Renal cortex interstitium (tissue), 15 donors: ENCODE measurements at places on chromosomes 3 and 15.

GRCh38 chr15:50145451-50145872, 26.4 kb upstream of the ATP8B4 start:
- DNase-seq, result peak; percentile 57

DNA sequence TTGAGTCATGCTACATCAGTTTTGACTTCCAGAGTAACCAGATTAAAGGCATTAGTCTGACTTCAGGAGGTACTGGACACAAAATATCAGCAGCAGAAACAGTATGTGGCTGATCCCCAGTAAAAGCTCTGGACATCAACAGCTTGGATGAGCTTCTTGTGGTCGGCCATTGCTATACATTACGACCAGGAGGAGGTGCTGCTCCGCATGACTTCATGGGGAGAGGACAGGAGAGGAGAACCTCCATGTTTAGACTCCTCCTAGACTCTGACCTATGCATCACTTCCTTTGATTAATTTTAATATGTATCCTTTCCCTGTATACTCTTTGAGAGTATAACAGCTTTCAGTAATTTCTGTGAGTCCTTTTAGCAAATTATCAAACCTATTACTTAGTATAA, 285.6 kb upstream of the ARHGEF26 start:
- no peak for DNase-seq

DNA sequence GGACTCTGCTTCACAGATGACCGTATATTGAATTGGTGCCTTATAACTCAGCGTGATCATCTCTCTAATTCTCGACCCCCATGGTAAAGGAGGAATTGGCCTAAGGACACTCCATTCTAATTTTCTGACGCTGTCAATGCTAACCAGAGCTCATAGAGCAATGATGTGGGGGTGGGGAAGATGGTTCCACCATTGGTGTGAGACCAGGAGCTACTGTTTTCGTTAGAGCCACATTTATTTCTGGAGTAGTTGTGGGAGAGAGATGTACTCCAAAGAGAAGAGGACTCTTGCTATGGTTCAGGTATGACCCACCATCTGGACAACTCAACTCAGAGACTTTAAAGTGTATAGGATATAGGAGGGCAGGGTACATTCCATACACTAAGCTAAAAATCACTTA, 16.3 kb downstream of the ZBTB38 start:
- no peak for DNase-seq

GRCh38 chr3:174755833-174756829, 103.0 kb upstream of the NAALADL2 start:
- no peak for DNase-seq

DNA sequence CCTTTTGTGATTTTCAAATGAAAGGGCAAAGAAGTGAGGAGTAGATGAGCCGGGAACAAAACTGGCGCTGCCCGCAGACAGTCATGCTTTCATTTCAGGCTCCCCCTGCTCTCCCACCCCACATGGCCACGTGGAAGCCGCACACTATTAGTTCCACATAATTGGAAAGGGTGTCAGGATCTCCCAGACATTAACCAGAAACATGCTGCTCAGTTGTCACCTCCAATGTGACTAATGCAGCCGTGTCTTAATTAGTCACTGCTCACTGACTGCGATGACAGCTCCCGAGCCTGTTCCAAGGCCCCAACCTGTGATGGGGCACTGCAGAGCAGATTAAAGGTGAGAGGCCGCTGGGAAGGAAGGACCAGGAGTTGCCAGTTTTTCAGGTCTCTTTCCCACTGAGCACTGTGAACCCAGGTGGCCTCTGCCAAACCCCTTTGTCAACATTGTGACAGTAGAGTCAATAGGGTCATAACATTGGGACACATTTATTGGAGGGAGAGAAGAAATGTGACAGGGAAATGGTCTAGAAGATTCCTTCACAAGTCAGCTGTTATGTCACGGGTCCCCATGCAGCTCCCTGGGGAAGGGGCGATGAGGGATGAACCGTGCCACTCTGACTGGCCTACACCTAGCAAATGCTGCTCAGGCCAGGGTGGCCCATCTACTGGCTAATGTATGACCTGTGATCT, 38.6 kb upstream of the SFMBT1 start:
- no peak for DNase-seq

- DNase-seq, result no peak
Measured at GRCh38 chr3:51106242-51106876, 278.7 kb upstream of the MANF start.

DNA sequence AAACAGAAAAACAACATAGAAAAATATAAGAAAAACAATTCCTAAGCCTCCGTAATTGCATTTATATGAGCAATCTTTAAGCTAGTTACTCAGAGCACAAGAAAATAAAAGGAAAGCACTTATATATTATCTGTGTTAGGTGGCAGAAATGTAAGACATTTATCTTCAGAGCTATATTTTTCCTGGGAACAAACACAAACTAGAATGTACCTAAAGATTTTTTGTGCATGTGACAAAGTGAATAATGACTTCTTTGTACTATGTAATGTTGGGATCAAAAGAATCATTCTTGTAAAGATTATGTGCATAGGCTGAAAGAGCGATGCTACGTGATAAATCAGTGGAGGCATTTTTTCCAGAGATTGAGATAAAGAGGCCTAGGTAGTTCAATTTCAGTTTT, 111.3 kb upstream of the GMNC start:
- no peak for DNase-seq

DNA sequence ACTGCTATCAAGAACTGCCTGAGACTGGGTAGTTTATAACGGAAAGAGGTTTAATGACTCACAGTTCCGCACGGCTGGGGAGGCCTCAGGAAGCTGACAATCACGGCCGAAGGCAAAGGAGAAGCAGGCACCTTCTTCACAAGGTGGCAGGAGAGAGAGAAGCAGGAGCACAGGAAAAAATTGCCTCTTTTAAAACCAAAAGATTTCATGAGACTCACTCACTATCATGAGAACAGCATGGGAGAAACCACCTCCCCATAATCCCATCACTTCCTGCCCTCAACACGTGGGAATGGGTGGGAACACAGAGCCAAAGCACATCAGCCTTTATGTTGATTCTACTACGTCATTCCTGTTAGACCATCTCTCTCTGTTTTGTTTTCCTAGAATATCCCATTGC, 650.9 kb upstream of the SEMA6D start:
- DNase-seq, result no peak

- no peak for DNase-seq
Measured at GRCh38 chr3:188497021-188497420, 343.1 kb downstream of the LPP start.

DNA sequence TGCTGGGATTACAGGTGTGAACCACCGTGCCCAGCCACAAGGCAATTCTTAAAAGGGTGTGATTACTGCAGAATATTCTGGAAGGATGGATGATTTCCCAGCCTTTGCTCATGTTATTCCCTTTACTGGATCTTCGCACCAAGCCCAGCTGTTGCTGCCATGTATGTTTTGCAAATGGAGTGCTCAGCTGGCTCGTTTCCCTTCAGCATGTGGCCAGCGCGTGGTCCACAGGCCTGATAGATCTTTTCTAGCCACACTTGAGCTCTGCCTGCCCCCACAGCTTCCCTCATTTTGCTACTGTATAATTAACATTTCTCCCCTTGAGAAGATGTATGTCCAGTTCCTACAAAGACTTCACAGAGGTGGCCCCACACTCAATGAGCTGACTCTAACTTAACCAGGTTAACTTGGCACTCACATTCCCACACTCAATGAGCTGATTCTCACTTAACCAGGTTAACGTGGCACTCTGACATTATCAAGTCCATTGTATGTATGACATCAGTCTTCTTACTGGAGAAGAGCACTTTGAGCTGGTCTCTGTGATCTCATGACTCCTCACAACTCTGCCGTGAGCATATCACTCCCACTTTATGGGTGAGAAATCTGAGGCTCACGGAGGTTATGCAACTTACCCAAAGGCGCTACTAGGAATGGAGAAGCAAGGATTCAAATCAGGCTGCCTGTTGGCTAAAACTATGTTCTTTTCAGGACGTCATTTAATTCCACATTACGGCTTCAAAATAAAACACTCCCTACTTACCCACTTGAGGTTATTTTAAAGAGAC, 49.2 kb downstream of the TM4SF4 start:
- no peak for DNase-seq

- DNase-seq, result no peak
Measured at GRCh38 chr3:173932624-173933023, 535.1 kb downstream of the NLGN1 start.

GRCh38 chr15:74511583-74511982, 29.4 kb upstream of the ARID3B start:
- no peak for DNase-seq

DNA sequence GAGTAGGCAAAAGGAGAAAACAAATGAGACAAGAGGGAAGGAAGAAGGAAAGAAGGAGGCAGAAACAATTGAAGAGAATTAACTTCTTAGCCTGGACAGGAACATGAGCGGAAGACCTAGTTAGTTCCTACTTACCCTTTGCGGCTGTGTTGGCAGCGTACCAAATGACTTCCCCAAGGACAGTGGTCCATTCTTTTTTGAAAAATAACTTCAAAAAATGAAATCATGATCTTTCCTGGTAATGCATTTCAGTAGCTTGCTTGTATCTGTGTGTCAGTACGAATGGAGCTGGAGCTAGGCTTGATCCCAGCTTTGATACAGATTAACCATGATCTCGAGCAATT, 41.5 kb upstream of the CFAP161 start:
- DNase-seq, result no peak

GRCh38 chr3:160678292-160678842, 1.4 kb downstream of the ARL14 start:
- DNase-seq, result no peak

GRCh38 chr3:20022954-20023622, 11.0 kb upstream of the PP2D1 start:
- DNase-seq, result no peak

GRCh38 chr3:129061888-129062834, 1.6 kb downstream of the GP9 start:
- DNase-seq, result no peak

- DNase-seq, result no peak
Measured at GRCh38 chr3:32432711-32433530, 41.3 kb downstream of the CMTM7 start.

- no peak for DNase-seq
Measured at GRCh38 chr3:69339760-69340159, 46.1 kb downstream of the FRMD4B start.

DNA sequence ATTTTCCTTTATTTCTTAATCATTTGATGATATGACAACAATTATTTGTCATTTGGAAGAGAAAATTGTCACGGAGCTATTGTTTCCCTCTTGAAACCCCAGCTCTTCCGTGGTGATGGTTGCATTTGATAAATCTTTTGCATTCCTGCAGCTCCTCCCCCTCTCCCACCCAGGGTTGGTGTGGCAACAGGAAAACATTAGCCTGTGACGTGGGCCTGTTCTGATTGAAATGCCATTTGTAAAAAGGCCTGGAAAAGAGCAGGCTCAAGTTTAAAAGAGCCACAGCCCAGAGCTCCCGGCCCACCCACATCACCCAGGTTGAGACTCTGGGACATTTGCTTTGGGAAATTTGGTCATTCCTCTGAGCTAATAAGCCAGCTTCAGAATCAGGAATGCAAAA, 282.5 kb downstream of the RPLP1 start:
- DNase-seq, result peak; percentile 45

- DNase-seq, result no peak
Measured at GRCh38 chr3:171213178-171213577, 186.7 kb upstream of the SLC2A2 start.

- no peak for DNase-seq
Measured at GRCh38 chr3:160018959-160019358, 30.3 kb downstream of the IL12A start.

- DNase-seq, result no peak
Measured at GRCh38 chr3:15647611-15648167, 46.1 kb downstream of the BTD start.

DNA sequence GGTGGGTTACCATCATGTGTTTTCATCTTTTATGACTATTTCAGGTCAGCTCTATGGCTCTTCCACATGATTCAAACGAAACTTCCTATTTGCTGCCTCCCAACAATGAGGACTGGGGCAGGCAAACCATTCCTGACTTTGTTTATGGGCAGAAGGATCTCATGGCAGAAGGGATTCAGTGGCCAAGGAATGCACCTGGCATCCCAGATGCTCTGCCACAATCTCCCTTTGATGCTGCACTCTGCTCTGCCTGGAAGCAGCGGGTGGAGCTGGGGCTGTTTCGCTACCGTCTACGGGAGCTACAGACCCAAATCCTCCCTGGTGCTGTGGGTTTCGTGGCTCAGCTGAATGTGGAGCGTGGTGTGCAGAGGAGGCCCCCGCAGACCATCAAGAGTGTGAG, 6.8 kb downstream of the GDPGP1 start:
- DNase-seq, result no peak

DNA sequence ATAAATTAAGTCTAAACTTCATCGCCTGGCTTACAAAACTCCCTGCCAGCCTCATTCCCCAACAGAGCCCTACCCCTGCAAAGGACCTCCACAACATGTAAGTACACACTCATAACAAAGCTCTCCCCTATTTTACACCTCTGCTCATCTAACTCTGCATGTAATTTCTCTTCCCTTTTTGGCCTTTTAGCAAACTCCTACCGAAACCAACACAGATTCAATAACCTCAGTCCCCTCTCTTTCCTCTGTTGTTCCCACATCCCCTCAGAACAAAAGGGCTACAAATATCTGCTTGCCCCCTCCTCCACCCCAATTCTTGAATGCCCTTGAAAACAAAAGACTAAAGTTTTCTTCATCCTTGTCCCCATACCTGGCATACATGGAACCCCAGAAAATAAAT, 662 bp downstream of the UBL7 start:
- DNase-seq, result no peak

- no peak for DNase-seq
Measured at GRCh38 chr15:40911141-40911540, 16.9 kb downstream of the VPS18 start.

GRCh38 chr3:11072631-11073030, 80.1 kb downstream of the SLC6A1 start:
- no peak for DNase-seq

- DNase-seq, result no peak
Measured at GRCh38 chr3:31322460-31322859, 210.3 kb upstream of the STT3B start.

DNA sequence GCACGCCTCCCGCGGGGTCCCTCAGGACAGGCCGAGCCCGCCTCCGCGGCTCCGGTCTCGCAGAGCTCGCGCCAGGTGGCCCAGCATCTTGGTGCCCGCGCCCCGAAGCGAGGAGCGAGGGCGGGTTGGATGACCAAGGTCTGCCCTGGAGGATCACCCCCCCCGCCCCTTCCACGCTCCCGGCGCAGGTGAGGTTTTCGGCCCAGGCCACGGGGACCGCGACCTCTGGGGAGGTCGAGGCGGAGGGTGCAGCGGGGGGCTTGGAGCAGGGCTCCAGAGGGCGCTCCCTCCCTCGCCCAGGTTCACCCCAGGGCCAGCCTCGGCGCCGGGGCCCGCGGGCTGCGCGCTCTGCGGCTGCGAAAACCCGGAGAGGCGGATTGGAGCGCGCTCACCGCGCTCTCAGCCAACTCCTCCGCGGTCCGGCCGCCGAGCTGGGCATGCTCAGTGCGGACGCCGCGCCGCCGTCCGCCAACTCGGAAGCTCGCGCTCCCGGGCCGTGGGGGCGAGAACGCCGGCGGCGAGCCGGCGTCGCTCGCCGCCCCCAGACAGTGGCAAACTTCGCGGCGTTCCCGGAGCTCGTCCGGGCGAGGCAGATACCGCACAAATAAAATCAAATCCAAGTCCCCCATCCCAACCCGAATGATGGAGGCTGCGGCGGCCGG, at the start of gene MED12L:
TSS of gene MED12L (plus strand) at position 438 of the 662 bp plus-strand sequence. CDS start 1,263 bp downstream, outside the sequence.
- peak; percentile 71 for DNase-seq
